Epithelial cell of proximal tubule (primary cell): ENCODE measurements at places on chromosomes 12 and 14.

DNA sequence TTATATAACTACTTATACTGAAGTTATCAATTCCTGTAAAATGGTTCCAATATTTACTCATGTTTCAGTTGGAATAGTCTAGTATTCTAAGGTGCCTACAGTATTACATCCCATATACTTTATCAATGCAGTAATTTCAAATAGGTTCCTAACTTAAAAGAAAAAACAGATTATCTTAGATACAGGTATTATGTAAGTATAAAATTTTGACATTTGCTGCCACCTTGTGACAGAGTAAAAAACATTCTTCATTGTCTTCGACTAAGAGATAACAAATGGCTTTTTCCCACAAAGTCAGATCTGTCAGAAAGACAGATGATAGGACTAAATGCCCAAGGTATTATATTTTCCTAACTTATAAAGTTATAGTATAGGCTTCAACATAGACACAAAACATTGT, 78.7 kb downstream of the TXNDC16 start:
- no peak for DNase-seq

GRCh38 chr14:20757965-20758364, 10.2 kb upstream of the EDDM3B start:
- no peak for DNase-seq

DNA sequence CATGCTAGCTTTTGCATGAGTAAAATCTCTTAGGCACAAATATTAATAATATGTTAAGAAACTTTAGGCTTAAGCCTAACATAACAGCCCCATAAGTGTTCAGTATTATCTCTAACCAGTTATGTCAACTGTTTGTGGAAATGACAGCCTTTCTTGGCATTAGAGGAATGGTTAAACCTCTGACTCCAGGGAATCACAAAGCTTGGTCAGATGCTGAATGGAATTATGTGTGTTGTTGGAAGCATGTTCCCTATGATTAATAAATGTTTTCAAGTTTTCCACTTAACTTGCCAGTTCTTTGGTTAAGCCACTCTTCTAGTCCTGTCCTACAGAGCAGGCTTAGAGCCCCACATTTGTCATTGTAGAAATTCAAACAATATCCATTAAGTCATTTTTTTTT, 17.0 kb downstream of the PSEN1 start:
- DNase-seq: no peak

GRCh38 chr12:6049992-6050391, 74.5 kb downstream of the VWF start:
- DNase-seq: no peak

- no peak for DNase-seq
Measured at GRCh38 chr12:121789233-121789781, 4.2 kb downstream of the RHOF start.

GRCh38 chr12:27772328-27773049, 7.5 kb upstream of the KLHL42 start:
- no peak for DNase-seq

- DNase-seq: no peak
Measured at GRCh38 chr14:85279407-85279806, 250.5 kb upstream of the FLRT2 start.

DNA sequence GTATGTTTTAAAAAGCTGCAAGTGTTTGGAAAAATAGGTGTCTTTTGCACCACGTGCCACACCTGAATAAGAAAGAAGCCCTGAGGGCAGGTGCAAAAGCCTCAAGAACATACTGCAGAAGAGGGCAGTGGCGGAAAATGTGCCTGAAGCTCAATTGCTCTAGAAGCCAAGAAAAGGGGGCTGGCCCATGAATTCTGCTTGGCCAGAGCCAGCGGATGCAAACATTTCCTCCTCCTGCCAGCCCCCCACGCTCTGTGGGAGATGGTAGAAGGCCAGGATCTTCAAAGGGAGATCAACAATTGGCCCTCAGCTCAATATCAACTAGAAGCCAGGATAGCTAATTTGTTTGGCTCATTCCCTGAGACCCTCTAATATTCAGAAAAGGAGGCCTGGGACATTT, 80.3 kb upstream of the TMEM132D start:
- DNase-seq: no peak

- no peak for DNase-seq
Measured at GRCh38 chr12:26537651-26538050, 295.3 kb downstream of the ITPR2 start.

GRCh38 chr12:27523305-27523641, 733 bp upstream of the PPFIBP1 start:
- DNase-seq: no peak

DNA sequence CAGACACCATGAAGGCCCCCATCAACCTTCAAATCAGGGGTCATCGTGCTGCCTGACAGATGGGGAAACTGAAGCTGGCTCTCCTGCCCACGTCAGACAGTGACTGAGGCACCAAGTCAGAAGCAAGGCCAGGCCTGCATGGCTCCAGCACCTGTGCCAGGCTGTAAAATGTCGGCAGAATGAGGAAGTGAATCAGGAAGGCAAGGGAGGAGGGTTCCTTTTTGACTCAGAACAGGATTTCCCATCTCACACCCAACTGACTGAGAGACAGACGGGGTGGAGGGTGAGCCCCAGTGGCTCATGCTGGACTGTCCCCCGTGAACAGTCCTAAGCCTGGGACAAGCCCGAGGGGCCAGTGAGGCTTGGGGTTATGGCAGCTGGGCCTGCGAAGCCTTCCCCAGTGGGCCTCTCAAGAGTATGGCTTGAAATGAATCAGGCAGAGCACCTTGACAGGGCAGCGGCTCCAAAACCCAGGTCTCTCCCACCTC, 20.9 kb downstream of the SYNE3 start:
- no peak for DNase-seq

- no peak for DNase-seq
Measured at GRCh38 chr14:91509878-91510170, 286 bp downstream of the PPP4R3A start.

DNA sequence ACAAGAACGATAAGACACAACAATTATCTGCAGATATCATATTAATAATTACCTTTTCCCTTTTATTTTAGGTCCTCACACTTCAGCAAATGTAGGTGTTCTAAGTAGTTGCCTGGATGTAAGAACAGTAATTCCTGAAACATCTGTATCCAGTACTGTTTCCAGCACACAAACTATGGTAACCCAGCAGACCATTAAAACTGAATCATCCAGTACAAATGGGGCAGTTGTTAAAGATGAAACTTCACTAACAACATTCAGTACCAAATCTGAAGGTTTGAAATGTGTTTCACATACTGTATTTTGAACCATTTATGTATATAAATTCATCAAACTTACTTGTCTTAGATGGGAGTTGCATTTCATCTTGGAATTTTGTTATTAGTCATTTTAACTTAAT, 31.0 kb downstream of the HCFC2 start:
- no peak for DNase-seq

- no peak for DNase-seq
Measured at GRCh38 chr12:7693793-7694192, 1.8 kb downstream of the GDF3 start.

- no peak for DNase-seq
Measured at GRCh38 chr14:92473969-92474535, 39.5 kb upstream of the RIN3 start.

DNA sequence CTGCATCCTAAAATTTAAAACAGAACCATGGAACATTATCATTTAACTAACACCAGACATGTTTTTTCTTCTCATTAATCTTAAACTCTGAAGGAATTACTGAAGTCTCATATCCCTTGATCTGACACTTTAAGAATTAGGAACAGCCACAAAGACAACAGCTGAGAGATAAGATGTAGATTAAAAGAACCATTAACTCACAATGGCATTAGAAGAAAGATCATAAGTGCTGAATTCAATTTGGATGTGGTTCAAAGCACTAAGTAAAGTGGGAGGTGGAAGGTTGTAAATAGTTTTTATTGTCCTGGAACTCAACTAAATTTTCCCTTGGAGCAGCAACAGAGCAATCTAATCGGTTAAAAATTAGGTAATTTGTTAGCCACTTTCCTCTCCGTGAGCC, 199.0 kb upstream of the ATP2B1 start:
- DNase-seq: no peak

DNA sequence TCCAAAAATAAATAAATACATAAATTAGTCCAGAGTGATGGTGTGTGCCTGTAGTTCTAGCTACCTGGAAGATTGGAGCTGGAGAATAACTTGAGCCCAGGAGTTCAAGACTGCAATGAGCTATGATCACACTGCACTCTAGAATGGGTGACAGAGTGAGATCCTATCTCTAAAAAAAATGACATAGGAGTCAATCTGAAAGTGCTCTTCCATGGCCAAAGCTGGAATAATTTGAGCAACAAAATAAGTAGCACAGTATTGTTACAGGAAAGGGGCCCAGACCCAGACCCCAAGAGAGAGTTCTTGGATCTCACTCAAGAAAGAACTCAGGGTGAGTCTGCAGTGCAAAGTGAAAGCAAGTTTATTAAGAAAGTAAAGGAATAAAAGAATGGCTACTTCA, 24.9 kb upstream of the SLC7A8 start:
- no peak for DNase-seq

- no peak for DNase-seq
Measured at GRCh38 chr12:64781280-64782190, 22.3 kb upstream of the GNS start.

- DNase-seq: no peak
Measured at GRCh38 chr14:103239751-103240150, 94.3 kb upstream of the EIF5 start.

- no peak for DNase-seq
Measured at GRCh38 chr12:104944252-104944651, 13.8 kb downstream of the SLC41A2 start.

DNA sequence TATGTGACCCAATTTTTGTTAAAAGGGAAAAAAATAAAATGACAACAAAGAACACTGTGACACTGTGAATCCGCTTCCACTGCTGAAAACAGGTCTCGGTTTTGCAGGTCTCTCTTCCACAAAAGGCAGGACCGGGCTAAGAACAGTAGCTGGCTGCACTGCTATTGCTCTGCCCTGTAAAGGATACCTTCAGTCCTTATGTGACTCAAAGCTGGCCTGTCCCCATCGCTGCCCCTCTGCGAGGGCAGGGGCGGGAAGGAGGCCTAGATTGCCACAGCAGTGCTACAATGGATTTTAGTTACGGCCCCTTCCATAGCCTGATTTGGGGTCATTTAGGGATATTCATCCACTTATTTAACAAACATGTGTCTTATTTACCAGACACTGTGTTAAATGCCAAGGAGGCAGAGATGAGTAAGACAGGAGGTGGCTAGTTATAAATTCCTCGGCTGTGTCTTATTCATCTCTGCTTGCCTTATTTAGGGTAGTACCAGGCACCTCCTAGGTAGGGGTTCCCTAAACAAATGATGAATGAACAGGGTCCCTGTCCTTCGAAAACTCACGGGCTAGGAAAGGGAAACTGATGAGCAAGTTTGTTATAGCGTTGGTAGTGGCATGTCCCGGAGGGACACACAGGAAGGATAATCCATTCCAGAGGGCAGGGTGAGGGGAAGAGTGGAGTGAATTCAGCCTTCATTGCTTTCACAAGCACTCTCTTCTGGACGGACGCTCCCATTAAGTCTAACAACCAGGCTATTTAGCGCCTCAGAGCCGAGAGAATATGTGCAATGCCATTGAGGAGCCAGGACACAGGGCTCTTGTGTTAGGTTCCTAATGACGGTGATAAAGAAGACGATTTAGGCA, 73.3 kb downstream of the EID3 start:
- DNase-seq: no peak

DNA sequence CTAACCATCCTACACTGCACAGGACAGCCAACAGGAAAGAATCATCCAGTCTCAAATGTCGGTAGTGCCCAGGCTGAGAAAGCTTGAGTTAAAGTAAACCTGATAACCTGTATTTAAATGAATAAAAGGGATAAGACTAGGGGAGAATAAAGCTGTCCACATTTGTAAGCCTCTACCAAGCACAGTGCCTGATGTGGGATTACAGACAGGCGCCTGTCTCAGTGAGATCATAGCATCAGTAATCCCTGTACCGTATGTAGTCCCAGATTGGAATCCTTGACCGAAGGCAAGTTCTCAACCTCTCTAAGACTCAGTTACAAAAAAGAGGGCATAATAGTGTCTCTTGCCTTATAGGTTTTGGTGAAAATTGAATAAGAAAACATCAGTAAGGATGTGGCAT, 59.9 kb downstream of the BICD1 start:
- no peak for DNase-seq

- no peak for DNase-seq
Measured at GRCh38 chr12:132395192-132395907, 66.0 kb upstream of the GALNT9 start.

GRCh38 chr12:127388985-127389384, 878.0 kb upstream of the TMEM132C start:
- DNase-seq: no peak

DNA sequence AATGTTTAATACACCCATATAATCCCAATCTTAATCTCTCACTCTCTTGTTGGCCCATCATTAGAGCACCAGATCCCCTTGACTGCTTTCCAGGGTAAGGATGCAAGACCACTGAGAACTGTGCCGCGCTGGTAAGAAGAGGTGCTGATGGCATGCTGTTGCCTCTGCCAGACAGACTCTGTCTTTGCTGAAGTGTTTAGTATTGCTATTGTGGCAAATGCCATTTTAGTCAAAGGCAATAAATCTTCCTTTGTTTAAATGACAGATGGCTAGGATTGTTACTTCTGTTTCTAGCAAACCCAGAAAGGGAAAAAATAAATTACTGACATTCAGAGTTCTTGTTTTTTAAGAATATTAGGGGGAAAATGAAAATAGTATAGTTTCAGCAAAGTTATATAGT, 152.3 kb downstream of the MON2 start:
- no peak for DNase-seq

DNA sequence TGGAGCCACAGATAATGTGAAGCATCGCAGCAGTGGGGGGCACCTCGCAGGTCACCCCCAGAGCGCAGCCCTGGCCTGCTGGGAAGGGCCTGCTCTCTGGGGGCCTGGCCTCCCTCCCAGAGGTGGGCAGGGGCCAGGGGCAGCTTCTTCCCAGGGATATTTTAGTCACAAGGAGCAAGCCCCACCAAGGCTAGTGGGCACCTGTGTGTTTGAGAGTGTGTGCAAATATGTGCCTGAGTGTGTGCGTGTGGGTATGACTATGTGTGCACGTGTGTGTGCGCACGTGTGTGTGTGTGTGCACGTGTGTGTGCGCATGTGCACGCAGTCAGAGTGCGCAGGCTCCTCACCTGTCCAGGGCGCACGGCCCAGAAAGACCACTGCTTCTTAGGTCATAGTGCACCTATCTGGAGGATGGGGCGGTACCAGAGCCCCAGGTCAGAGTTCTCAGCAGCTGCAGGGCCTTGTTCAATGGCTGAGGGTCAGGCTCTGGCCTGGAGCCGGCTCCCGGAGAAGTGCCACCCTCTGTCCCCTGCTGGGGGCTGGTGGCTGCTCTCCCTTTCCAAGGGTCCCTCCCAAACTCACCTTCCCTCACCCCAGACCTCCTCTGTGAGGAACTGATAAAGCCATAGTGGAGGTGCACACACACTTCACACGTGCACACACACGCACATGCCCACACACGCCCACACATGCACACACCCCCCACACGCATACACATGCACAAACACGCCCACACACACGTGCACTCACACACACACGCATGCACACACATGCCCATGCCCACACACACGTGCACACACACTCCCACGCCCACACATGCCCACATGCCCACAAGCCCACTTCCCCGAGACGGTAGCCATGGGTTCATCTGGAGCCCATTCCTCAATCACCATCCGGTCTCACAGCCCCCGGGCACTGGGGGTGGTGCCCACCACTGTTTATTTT, 128.5 kb downstream of the KIF26A start:
- no peak for DNase-seq

GRCh38 chr12:53599579-53599978, 26.6 kb downstream of the ATF7 start:
- DNase-seq: no peak

GRCh38 chr12:116015525-116015924, 262.0 kb downstream of the MED13L start:
- no peak for DNase-seq
